ENCODE measurements at places on chromosomes 4 and X. TPM values are rescaled to one million over a fixed set of nuclear protein-coding genes. Genes with fewer than 3 reads are reported as not detected.

DNA sequence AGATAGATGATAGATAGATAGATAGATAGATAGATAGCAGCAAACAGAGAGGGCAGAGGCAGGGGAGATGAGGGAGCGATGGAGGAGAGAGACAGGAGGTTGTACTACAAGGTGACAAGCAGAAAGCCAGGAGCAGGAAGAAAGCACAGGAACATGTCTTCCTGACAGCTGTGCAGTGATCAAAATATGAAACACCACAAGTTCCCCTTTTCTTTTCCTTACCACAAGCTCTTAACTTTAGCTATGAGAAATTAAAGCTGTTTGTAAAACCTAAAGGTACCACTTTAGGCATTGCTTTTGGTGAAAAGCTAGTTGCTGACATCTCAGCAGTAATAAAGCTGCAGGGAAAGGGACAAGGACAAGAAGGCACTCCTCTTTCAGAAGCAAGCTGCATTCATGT, 9.1 kb upstream of the MAGED4B start:
- DNase-seq = no peak

DNA sequence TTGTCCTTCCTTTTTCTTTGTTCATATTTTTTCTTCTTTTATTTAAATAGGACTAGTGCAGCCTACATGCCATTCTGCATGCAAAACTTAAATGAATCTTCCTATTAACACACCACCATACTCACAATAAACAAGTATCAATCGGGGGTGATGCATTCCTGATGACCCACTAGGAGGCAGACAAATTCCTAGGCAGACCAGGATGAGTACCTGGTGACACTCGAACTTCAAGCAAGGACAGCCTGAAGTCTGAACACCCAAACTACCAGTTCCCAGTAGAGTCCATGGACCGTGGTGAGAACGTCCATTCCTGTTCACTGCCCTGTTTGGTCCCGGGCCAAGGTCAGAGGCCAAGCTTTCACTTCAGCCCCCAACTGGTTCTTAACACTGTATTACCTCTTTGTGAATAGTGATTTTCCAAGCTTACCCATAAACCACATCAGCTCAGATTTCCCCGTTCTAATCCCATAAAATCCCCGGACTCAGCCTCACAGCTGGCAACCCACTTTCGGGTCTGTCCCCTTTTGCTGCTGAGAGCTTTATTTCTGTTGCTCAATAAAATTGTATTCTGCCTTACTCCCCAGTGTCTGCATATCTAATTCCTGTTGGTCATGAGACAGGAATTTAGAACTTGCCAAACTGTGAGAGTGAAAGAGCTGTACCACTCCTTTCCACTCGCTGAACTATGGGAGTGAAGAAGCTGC, 1286.6 kb downstream of the FSTL5 start:
- DNase-seq = no peak

DNA sequence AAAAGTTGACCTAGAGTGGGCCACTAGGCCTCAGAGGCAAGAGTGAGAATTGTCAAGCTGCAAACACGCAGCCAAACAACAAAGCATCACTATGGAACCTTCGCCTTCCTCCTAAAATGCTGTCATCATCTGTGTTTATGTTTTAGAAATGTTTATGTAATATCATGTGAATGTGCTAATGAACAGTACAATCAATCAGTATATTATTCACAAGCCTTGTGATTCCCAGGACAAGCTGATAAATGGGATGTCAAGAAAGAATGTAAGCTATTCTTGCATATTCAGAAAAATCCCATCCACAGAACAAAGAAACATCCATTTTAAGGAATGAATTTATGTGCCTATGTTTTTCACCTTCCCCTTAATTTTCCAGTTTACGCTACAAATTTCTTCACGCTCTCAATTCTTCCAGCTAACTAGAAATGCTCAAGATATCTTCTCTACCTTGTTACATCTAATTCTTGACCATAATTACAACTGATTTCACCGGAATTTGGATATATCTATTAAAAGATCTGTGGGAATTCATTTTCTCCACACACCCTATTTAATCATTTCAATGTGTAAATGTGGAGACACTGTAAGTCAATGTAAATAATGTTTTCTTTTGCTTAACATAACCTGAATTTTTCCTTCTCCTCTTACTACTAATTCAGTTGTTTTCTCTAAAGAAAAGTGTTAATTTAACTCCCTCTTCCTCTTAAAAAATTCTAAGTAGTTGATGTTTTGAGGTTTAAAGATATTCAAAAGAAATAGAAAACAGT, 65.5 kb downstream of the LEF1 start:
- no peak for DNase-seq

- no peak for DNase-seq
Measured at GRCh38 chrX:67105758-67106116, 438.1 kb upstream of the AR start.

- DNase-seq = no peak
Measured at GRCh38 chrX:136828830-136829229, 48.1 kb upstream of the ARHGEF6 start.

DNA sequence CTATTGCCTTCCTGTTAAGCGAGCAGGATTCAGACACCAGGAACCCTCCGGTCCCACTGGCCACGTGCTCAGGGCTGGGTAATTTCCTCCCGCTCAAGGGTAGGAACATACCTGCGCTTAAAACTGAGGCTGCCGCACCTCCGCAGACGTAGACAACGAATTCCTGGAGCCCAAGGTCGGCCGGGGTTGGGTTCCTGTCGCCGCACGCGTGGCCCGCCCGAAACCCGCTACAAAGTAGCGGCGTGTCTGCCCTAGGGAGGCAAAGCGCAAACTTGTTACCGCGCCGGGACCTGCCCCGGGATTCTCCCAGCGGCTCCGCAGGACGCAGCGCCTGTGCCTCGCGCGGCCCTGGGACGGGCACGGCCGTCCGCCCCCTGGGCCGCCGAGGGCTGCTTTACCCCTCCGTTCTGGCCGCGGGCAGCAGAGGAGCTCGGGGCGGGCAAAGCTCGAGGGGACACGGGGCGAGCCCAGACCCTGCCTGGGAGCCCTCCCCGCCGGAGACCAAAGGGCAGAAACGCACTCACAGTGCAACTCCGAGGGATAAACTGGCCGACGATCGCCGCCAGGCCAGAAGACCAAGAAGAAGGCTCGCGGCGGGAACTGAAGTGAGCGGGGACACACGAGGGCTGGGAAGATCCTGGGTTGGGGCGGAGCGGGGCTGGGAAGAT, at the start of gene ERVMER34-1:
ERVMER34-1 (minus strand) TSS at position 607 of the 668 bp plus-strand sequence. CDS start 5,905 bp downstream, outside the sequence.
- peak; percentile 62 for DNase-seq

DNA sequence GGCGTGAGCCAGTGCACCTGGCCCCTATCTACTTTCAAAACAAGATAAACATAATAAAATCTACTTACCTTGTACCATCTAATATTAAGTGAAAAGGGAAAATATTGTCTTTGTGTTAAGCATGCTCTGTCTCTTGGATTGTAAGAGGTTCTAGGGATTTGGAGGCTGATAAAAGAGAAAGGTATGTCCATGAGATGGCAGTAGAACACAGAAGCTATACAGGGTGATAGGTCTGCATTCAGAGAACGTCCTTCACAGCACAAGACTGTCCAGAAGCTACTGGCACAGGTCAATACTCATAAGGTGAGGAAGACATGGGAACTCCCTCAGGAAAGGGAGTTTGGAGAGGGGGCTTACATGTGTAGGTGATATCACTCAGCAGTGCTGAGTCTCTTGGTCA, 135.5 kb downstream of the TMEM47 start:
- DNase-seq = no peak

DNA sequence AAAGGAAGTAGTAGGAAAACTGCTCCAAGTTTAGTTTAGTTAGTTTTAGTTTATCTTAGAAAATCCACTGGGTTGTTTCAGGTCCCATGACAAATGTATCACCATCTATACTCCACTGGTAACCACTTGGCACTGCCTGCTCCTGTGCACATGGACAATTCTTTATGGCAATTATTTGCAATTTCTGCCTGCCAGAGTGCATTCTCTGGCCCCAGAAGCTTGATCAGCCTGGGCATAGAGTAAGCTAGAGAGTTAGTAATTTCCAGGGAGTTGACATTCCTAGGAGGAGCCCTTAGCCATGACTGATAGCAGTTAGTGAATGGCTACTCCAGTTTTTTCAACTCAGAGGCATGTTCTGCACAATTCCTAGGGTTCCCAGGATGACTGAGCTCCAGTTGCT, 203.2 kb upstream of the FGF13 start:
- DNase-seq = no peak

DNA sequence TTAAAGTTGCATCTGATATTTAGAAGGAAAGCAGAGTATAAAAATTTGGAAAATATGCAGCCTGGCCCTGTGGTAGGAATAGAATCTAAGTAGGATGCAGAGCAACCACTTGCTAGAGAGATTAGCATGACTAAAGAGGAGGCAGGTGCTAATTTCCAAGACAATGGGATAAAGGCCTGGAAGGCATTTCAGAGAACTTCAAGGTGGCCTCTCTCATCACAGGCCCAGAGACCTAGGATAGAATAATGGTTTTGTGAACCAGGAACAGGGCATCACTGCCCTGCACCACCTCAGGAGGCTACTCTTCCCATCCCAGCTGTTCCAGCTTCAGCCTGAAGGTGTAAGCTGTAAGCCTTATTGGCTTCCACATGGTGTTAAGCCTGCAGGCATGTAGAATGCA, 621.7 kb upstream of the HS3ST1 start:
- DNase-seq = no peak

DNA sequence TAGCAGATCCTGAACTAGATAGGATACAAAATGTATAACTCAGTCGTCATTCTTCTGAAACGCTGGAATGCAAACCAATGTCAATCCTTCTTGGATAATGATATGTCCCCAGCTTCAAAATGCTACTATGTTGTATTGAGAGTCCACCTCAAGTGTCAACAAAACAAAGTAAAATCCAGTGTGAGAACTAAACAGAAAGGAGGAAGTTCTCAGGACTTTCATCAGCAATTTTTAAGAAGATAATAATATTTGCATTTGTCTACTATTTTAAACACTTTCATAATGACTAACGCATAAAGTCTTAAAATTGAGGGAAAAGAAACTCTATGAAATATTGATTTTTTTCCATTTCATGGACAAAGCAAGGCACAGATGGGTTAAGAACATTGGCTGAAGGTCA, 36.3 kb downstream of the SOD3 start:
- no peak for DNase-seq

DNA sequence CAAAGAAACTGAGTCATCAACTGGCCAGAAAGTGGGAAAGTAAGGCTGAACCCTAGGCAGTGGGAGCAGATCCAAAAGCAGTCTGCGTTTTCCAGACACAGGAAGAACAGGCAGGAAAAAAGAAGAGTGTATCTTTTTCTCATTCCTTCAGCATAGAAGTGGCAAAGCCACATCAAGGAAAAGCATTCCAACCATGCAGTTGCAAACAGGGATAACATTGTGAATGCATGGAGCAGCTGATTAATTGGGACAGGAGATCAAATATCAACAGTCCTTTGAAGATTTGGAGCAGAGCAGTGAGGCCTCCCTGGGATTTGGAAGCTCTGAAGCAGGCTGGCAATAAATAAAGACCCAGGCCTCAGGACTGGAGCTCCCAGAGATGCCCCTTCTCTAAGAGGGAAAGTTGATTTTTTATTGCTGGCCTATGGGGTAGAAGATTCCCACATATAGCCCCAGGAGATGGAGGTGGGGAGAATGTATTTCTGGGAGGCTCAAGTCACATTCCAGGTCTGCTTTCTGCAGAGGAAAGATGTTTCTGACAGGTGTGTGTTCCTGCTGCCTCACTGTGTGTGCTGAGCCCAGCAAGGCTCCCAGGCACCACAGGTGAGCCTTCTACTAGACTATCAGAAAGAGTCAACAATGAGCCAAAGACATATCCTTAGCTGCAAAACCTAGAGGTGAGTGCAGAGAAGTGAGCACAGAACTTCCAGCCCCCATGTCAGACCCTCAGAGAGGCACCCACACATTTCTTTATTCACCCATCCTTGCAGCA, 222.5 kb downstream of the RAB28 start:
- no peak for DNase-seq

- no peak for DNase-seq
Measured at GRCh38 chr4:53633608-53634007, 42.3 kb upstream of the LNX1 start.

DNA sequence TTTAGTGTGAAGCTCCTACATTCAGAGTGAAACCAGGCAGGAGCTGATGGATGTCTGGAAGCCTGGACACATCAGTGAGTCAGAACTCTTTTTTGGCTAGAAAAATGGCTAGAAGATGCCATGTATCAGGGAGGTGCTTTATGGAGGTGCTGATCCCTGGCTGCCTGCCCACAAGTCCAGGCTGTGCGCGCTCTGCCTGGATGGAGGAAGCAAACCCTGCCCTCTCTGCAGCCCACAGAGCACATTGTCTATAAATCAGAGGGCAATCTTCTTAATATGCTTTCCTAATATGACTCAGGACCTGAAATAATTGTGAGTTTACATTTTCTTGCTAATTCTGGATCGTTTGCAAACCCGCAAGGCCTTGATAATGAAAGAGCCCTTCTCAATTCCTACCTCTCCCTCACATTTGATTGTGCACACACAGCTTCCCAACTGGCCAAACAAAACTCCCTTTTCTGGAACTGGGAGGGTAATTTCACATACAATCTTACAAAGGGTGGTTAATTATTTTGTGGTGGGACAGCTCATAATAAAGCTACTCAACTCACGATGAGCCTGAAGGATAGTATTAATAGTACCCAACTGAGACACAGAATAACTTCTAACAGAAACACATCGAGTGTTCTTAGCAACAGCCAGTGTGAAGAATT, 11.7 kb downstream of the MFAP3L start:
- DNase-seq = no peak

- no peak for DNase-seq
Measured at GRCh38 chr4:90584051-90584450, 456.9 kb downstream of the CCSER1 start.

DNA sequence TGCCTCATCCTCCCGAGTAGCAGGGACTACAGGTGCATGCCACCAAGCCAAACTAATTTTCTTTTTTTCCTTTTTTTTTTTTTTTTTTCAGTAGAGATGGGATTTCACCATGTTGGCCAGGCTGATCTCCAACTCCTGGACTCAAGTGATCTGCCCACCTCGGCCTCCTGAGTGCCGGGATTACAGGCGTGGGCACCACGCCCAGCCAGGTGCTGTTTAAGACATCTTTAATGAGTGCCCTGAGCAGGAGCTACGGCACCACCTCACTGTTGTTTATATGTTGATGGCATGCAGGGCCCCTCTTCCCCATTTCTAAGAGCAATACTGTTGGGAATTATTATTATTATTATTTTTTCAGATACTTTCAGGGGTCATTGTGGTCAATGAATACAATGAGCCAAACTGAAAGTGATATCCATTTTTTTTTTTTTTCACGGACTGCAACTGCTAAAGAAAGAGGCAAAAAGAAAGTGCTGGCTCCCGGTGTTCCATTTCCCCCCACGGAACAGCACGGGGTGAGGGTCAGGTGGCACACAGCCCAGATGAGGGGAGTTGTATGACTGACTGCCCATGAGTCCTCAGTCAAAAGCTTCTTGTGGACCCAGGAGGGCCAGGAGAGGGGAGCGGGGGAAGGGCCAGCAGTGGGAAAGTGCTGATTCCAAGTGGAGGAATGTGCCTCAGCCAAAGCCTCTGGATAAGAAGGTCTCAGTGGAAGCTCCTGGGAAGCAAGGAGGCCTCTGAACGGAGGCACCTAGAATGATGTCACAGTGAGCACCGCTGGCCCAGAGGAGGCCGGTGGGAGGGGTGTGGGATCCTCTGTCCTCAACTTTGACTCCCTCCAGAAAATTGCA, 101.8 kb upstream of the HPF1 start:
- DNase-seq = no peak

Gene BEND2
- total RNA-seq = not detected

Gene IL1RAPL1
- total RNA-seq = not detected

Gene MND1
- not detected for total RNA-seq

Gene MAGEA4
- total RNA-seq = not detected

Gene XAGE1A
- total RNA-seq = not detected

Gene MAGEA12
- not detected for total RNA-seq

Gene HTN3
- total RNA-seq = not detected

Gene GYPA
- not detected for total RNA-seq

Gene FAT4
- 0.03 TPM for total RNA-seq

Data from naive thymus-derived CD8-positive, alpha-beta T cell (primary cell).